ENCODE measurements at places on chromosomes 16 and 17.
A peak's percentile ranks its signal among the peaks of the same experiment; 100 is the strongest.

DNA sequence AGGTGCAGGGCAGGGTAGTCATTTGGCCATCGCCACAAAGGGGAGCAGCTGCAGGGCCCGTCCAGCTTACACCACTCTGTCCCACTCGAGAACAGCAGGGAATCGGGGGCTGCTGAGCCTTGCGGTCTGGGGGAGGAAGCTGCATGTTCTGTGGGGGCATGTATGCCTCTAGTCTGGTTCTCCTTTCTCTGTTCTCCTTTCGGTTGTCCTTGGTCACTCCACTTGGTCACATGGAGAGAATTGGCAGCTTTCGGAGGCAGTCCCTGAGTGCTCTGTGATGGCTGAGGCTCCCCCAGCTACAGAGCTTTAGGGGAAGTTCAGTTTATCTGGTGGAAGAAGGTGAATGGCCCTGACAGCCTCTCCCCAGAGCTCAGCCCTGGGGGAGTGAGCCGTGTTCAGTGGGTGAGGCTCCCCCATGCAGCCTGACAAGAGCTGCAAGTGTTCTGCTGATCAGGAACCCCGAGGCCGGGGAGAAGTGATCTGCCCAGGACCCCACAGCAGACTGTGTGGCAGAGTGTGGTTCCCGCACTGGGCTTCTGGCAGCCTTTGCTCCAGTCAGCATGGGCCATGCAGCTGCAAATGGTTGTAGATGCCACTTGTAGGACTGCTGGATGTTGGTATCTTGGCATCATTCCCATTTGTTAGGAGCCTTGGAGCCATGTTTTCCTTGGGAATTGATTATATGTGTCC, 22.3 kb upstream of the SMPD3 start:
- DNase-seq: peak; percentile 51

- no peak for DNase-seq
Observed at GRCh38 chr16:84862804-84863480, 43.2 kb downstream of the CRISPLD2 start.

GRCh38 chr16:84566545-84567257, 51.2 kb downstream of the COTL1 start:
- no peak for DNase-seq

DNA sequence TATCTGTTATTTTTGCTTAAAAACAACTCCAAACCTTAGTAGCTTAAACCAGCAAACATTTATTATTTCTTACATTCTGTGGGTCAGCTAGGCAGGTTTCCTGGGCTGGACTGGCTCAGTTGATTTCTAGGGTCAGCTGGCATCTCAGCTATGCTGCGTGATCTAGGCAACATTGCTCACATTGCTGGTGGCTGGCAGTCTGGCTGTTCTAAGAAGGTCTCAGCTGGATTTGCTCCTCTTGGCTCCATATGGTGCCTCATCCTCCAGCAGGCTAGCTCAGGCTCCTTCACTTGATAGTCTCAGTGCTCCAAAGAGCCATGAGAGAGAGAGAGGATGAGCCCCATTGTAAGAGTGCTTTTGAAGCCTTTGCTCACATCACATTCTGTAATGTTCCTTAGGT, 470.6 kb upstream of the CDH5 start:
- no peak for DNase-seq

DNA sequence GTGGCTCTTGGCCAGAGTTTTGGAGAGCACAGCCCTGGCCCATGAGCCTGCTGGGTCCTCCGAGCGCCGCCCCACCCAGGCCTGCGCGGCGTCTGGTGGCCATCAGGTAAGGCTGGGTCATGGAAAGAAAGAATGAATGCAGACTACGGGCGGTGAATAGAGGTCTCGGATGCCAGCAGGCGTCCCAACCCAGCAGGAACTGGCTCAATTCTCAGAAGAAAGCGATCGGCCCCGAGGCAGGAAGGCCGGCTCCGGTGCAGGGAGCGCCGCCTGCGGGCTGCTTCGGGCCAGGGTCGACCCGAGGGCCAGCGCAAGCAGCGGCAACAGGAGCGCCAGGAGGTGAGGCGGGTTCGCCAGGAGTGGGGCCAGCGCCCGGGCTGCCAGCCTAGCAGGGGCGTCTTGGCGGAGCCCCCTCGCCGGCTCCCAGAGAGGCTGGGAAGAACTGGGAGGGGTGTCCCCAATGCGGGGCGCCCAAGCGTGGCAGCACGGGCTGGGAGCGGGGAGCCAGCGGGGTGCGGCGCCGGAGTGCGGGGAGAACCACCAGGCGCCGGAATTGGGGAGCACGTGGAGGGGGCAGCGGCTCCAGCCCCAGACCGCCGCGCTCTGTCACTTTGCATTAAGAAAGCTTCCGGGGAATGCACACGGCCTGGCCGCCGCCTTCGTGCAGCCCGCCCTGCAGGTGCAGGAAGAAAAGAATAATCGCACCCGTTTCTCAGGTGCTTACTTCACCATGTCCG, 7.1 kb upstream of the TMC5 start:
- peak; percentile 58 for DNase-seq

DNA sequence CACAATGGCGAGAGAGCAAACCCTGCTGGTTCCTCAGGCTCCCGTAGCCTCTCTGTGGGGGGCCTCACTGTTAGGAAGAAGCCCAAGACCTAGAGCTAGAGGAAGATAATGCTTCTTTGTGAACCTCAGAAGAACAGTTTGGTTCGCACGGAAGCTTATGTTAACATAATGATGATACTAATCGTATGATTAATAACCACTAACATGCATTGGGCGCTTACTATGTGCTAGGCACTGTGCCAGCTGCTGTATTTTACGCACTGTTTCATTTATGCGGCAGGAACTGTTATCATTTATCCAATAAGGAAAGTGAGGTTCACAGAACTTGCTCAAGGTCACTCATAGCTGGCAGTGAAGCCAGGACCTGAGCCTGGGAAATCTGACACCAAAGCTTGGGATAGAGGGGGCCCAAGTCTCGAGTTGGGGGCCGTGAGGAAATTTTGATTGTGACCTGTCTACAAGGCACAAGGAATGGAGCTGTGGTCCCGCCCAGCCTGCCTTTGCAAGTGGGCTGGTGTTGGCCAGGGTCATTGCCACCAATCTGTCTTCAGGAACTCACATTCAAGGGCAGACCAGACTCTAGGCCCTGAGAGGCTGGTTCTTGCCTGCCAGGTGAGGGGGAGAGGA, 6.8 kb downstream of the PRCD start:
- no peak for DNase-seq

DNA sequence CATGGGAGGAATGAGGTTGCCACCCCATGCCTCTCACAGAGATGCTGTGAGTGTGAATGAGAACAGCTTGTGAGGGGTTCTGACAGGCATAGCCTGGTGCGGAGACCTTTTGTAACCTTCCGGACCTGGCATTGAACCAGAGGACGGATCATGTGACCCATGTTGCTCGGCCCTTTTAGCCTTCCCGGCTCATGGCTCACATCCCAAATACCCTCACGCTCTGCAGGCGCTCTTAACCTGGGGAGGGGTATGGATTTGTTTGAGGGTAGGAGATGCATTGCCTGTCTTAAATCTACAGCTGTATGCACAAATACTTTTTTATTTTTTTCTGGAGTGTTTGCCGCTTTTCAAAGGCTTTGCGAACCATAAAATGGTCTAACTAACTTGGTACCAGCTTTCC, 102.4 kb upstream of the CRHR1 start:
- no peak for DNase-seq

Data from GM12891 (cell line).